Activated naive CD4-positive, alpha-beta T cell treated with anti-CD3 and anti-CD28 coated beads, Interleukin-2, amount 50 U/mL, for 16 hours (primary cell): ENCODE measurements at places on chromosomes 1 and 21.

- DNase-seq = no peak
Measured at GRCh38 chr1:77538956-77539518, 143.4 kb downstream of the ZZZ3 start.

- peak; percentile 86 for DNase-seq
Measured at GRCh38 chr1:40508375-40509341, at the start of gene EXO5. Gene EXO5 (plus strand): TSS chr1:40508767. CDS start chr1:40514545, 5,778 bp downstream.

GRCh38 chr21:43727519-43728153, 8.7 kb downstream of the PDXK start:
- DNase-seq = no peak

GRCh38 chr21:35342440-35342839, 293.3 kb upstream of the RUNX1 start:
- peak; percentile 25 for DNase-seq

DNA sequence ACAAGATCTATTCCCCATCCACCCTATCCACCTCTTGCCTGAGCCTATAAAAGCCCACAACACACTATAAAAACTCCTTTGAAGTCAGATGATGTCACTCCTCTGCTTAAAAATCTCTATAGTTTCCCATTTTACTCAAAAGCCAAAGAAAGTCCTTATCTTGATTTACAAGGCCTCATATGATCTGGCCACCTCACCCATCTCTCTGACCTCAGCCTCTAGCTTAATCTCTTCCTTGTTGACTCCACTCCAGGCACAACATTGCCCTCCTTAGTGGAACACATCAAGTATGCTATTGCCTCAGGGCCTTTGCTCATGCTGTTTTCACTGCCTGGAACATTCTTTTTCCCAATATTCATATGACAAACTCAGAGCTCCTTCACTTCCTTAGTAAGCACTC, 33.3 kb downstream of the ZNF281 start:
- no peak for DNase-seq

- no peak for DNase-seq
Measured at GRCh38 chr21:42118901-42119300, 47.8 kb downstream of the UMODL1 start.

DNA sequence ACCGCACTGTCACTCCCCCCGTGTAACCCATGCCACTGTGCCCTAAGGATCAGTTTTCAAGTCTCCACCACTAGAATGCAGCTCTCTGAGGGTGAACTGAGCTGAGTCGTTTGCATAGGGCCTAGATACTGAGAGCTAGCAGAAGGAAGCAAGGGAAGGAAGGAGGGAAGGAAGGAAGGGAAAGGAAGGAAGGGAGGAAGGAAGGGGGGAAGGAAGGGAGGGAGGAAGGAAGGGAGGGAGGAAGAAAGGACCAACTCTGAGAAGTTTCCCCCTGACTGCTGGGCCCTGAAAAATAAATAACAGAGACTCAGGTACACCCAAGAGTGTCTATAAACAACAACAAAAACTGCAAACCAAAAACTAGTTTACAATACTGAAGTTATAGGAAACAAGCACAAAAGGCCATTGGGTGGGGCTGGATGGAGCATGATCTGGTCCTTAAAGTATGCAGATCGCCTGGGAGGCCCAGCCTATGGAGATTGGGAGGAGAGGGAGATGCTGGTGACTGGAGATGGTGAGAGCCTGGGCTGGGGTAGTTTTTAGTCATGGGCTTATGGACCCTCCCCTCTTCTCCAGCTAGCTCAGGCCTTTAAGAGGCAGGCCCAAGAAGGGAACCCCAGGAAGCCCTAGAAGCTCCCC, 1.7 kb upstream of the MRPS15 start:
- DNase-seq = no peak

DNA sequence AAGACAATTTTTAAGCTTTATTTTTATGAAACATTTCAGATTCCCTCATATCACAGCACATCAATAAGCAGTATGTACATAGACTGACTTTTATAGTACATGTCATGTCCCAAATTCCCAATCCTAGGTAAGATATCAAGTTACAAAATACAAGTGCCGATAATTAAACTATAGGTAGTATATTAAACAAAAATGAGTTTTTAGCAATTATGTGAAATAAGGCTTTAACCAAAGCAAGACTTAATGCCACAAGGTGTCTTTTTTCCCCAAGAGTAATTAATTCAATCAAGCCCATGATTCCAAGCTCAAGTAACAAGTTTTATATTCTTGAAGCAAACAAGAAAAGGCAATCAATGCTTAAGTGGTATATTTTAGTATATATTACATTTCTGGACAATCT, 4.9 kb downstream of the EXOC8 start:
- no peak for DNase-seq

- DNase-seq = no peak
Measured at GRCh38 chr1:100413035-100413434, 60.7 kb downstream of the CDC14A start.

- no peak for DNase-seq
Measured at GRCh38 chr1:36182734-36183133, 26.8 kb downstream of the MAP7D1 start.
